ENCODE measurements at places on chromosomes 1 and 21. TPM values are rescaled to one million over a fixed set of nuclear protein-coding genes. Genes with fewer than 3 reads are reported as not detected.
A peak's percentile ranks its signal among the peaks of the same experiment; 100 is the strongest.

PLA2G2D gene
- not detected for total RNA-seq

TMIGD3 gene
- not detected for total RNA-seq

NBPF20 gene
- 6.1 TPM for total RNA-seq

MASP2 gene
- not detected for total RNA-seq

CEPT1 gene
- 35.6 TPM for total RNA-seq

- peaks cover 5% of the 10 kb centered on the region for H3K4me1 ChIP-seq
- no peaks in the 10 kb centered on the region for H3K36me3 ChIP-seq
- no peak overlapping the region for H3K27ac ChIP-seq
- DNase-seq = no peak
- no peaks in the 10 kb centered on the region for H3K27me3 ChIP-seq
- no peak overlapping the region for H3K4me3 ChIP-seq
These were observed 68.6 kb downstream of the SYDE2 start for GRCh38 chr1:85132078-85132720.

DNA sequence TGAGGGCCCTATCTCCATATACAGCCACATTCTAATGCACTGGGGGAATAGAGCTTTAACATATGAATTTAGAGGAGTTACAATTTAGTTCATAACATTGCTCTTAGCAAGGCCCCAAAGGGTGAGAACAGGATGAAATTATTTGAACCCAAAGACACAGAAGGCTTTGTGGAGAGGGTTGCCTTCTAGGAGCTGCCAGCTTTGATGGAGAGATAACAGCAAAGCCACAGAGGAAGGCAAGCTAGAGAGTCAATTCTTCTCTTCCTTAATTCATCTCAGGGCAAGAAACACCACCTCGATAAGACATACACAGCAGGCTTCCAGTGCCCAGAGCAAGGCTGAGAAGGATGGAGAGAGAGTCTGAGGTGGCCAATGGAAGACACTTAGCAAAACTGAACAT lies 94.8 kb upstream of the TMPRSS15 start:
- no peak for DNase-seq
- H3K27ac ChIP-seq = no peak overlapping the region
- no peaks in the 10 kb centered on the region for H3K27me3 ChIP-seq
- H3K36me3 ChIP-seq = no peaks in the 10 kb centered on the region

DNA sequence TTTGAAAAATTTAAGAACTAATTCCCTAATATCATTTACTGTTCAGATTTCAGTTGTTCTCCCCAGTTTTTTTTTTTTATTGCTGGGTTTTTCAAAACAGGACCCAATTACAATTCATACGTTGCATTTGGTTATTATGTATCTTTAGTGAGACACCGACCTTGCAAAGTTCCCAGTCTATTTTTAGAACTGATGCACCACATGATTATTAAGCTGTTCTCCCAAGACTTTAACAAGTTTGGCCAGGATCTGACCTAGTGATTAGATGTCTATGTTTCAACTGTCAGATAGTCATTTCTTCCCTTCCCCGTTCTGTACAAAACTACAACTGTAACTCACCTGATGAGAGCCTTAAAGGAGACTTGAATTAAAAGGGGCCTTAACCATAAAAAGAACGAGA lies 7.9 kb downstream of the UBE2T start:
- H3K4me1 ChIP-seq = peaks cover 2% of the 10 kb centered on the region
- H3K4me3 ChIP-seq = no peak overlapping the region
- peaks cover 18% of the 10 kb centered on the region for H3K36me3 ChIP-seq
- no peaks in the 10 kb centered on the region for H3K27me3 ChIP-seq
- H3K27ac ChIP-seq = no peak overlapping the region

GRCh38 chr1:62111084-62111483 lies 83.6 kb upstream of the L1TD1 start:
- no peak for DNase-seq
- no peak overlapping the region for H3K27ac ChIP-seq
- H3K4me3 ChIP-seq = no peak overlapping the region
- H3K4me1 ChIP-seq = no peaks in the 10 kb centered on the region

GRCh38 chr21:33828577-33828976 lies 87.0 kb downstream of the ATP5PO start:
- no peak for DNase-seq
- no peaks in the 10 kb centered on the region for H3K27me3 ChIP-seq
- H3K4me1 ChIP-seq = no peaks in the 10 kb centered on the region
- H3K27ac ChIP-seq = no peak overlapping the region

- no peak overlapping the region for H3K4me3 ChIP-seq
- no peaks in the 10 kb centered on the region for H3K36me3 ChIP-seq
- no peak overlapping the region for H3K27ac ChIP-seq
- H3K4me1 ChIP-seq = peaks cover 13% of the 10 kb centered on the region
- DNase-seq = peak; percentile 66
These were observed 272.1 kb downstream of the TRABD2B start for GRCh38 chr1:47725000-47725473.

GRCh38 chr1:58324558-58324957 lies 222.0 kb downstream of the OMA1 start:
- H3K4me3 ChIP-seq = no peak overlapping the region
- H3K27me3 ChIP-seq = no peaks in the 10 kb centered on the region
- no peak for DNase-seq
- no peaks in the 10 kb centered on the region for H3K4me1 ChIP-seq
- H3K36me3 ChIP-seq = peaks cover 4% of the 10 kb centered on the region
- H3K27ac ChIP-seq = no peak overlapping the region

DNA sequence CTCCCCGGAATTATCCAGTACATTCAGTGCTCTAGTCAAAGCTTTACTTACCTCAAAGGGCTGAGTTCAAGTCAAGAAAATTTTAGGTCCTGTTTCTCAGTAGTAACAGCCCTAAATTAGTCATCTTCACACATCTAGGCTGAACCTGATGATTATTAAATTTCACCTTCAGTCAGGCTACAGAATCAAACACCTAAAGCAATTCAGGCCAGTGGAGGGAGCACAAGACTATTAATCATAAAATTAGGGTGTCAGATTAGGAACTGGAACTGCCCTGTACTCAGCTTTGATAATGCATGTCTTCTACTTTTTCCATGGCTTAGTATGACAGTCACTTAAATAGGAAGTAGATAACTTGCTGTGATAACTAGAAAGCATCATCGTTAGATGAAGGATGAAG lies 28.4 kb upstream of the BCAS2 start:
- H3K27me3 ChIP-seq = no peaks in the 10 kb centered on the region
- peaks cover 9% of the 10 kb centered on the region for H3K36me3 ChIP-seq
- H3K4me3 ChIP-seq = no peak overlapping the region
- no peak for DNase-seq

DNA sequence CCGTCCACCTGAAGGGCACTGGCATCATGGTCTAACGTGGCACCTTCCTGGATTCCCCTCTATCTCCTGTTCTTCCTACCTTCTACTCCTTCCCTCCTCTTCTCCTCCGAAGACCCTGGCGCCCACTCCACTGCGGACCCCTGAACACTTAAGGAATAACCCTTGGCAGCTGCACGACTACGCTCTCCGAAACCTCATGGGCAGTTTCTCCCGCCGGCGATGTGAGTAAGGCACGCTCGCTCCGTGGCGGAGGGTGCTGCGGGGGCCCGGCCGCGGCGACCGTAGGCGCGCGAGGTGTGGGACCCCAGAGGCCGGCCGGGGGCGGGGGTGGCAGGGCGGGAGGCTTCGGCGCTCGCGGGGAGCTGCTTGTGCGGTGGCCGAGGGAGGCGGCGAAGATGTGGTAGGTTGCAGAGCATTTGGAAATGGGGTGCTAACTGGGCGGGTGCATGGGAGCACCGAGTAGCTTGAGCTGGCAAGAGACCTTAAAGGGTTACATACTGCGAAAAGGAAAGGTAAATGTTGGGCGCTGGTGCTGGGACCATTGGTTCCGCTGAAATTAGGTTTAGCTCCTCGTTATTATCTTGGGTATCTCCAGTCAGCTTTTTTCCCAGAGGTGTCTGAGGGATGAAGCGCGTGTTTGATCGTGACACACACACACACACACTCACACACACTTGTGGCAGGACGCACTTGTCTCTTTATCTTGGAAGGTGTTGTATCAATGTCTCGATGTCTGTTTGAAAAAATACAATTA lies 876 bp downstream of the LRRC7 start:
- H3K4me3 ChIP-seq = peak overlapping the region; percentile 80
- DNase-seq = no peak
- peaks cover 69% of the 10 kb centered on the region for H3K27me3 ChIP-seq

- H3K27me3 ChIP-seq = no peaks in the 10 kb centered on the region
- H3K4me3 ChIP-seq = no peak overlapping the region
- peak overlapping the region; percentile 72 for H3K27ac ChIP-seq
These were observed 113.1 kb downstream of the PBX1 start for GRCh38 chr1:164671966-164672571.

DNA sequence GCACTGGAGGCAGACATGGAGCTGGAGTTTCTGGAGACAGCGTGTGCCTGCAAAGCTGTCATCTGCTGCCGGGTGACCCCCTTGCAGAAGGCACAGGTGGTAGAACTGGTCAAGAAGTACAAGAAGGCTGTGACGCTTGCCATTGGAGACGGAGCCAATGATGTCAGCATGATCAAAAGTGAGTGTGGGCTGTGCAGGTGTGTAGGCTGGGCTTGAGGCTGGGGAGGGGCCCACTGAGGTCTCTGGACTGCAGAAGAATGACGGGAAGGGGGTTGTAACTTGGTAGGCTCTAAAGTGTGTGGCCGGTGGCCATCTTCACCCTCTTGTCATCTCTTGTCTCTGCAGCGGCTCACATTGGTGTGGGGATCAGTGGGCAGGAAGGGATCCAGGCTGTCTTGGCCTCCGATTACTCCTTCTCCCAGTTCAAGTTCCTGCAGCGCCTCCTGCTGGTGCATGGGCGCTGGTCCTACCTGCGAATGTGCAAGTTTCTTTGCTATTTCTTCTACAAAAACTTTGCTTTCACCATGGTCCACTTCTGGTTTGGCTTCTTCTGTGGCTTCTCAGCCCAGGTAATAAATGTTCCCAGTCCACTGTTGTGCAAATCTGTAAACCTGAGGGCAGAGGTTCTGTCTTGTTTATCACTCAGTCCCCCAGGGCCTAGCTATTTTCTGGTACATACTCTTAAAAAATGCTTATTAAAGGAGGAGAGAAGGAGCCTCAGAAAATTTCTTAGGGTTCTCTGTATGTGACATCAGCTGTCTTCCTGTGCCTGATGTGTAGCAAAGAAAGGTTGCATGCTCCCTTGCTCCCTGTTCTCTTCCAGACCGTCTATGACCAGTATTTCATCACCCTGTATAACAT lies 19.9 kb downstream of the ATP8B2 start:
- no peaks in the 10 kb centered on the region for H3K27me3 ChIP-seq
- no peak overlapping the region for H3K4me3 ChIP-seq
- no peak overlapping the region for H3K27ac ChIP-seq
- DNase-seq = no peak
- no peaks in the 10 kb centered on the region for H3K4me1 ChIP-seq

DNA sequence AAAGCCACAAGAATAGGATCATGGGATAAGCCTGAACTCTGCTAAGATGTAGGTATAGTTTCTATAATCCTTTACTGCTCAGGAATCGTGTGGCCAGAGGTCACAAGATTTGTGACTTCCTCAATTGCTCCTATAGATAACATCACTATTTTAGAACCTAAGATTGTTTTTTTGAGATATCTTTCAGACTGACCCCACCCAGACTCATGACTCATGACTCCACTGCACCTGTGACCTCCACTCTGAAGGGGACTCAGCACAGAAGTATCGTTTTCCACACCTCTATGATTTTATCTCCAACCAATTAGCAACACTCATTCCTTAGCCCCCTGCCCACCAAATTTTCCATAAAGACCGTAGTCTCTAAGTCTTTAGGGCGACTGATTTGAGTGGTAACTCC lies 124.5 kb upstream of the KCNK1 start:
- H3K36me3 ChIP-seq = no peaks in the 10 kb centered on the region
- no peak for DNase-seq
- no peak overlapping the region for H3K4me3 ChIP-seq
- H3K27ac ChIP-seq = no peak overlapping the region
- no peaks in the 10 kb centered on the region for H3K27me3 ChIP-seq
- H3K4me1 ChIP-seq = peaks cover 7% of the 10 kb centered on the region

GRCh38 chr1:245751116-245751515 lies 596.3 kb downstream of the KIF26B start:
- H3K4me1 ChIP-seq = no peaks in the 10 kb centered on the region
- peaks cover 6% of the 10 kb centered on the region for H3K36me3 ChIP-seq
- no peak overlapping the region for H3K4me3 ChIP-seq
- H3K27ac ChIP-seq = peak overlapping the region; percentile 62

DNA sequence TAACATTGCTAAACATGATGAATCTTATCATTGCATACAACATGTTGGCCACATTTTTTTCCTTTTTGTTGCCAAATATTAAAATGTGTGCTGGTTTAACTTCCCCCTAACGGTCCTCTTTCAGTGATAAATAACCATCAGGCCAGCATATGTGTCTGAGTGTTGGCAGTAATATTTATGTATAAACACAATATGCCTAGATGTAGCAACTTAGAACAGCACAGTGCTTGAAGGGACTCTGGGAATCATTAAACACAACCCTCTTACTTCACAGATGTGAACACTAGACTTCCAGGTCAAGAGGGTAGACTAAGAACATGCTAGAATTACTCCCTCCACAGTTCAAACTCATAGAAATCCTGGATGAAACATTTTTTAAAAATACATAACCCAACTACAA lies 581.8 kb downstream of the PLPP3 start:
- H3K36me3 ChIP-seq = no peaks in the 10 kb centered on the region
- DNase-seq = no peak

DNA sequence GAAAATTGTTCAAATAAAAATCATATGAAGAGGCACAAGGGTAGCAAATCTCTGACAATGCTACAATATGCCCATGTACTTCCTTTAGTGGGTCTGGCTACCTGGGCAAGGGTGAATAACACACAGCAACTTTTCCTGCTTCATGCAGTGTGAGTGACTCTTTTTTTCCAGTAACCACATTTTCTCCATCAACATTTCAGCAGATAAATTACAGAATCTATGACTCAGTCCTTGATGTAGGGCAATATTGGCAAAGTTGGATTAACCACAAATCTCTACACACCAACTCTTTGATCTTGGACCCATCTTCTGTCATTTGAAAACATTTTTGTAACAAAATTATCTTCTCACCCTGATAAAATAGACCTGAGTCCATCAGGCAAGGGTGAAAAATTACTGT lies 31.7 kb downstream of the ERICH3 start:
- no peak overlapping the region for H3K4me3 ChIP-seq
- no peak for DNase-seq
- H3K27me3 ChIP-seq = no peaks in the 10 kb centered on the region
- H3K27ac ChIP-seq = no peak overlapping the region
- H3K36me3 ChIP-seq = no peaks in the 10 kb centered on the region

GRCh38 chr1:113394043-113394862 lies 3.9 kb downstream of the MAGI3 start:
- no peak for DNase-seq
- H3K4me1 ChIP-seq = peaks cover 34% of the 10 kb centered on the region
- H3K27me3 ChIP-seq = no peaks in the 10 kb centered on the region

DNA sequence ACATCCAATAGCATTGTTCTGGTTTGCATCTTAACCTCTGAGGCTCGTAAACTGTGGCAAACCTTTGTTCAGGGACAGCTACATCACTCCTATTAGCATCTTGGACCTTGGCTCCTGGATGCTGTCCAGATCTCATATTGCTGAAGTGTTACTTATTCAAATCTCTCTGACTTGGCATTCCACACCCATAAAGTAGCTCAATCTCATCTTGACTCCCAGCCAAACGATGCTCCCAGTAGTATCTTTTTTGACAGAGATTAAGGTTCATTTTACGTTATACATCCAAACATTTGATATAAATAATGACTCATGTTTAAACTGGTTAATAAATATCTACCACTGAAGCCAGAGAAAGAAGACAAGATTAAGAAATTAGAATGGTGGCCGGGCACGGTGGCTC lies 4.4 kb upstream of the FLVCR1 start:
- no peak for DNase-seq
- peaks cover 4% of the 10 kb centered on the region for H3K36me3 ChIP-seq
- no peaks in the 10 kb centered on the region for H3K4me1 ChIP-seq
- no peak overlapping the region for H3K27ac ChIP-seq

GRCh38 chr1:53189061-53189460 lies 7.6 kb upstream of the CPT2 start:
- peaks cover 32% of the 10 kb centered on the region for H3K27me3 ChIP-seq
- H3K27ac ChIP-seq = no peak overlapping the region
- H3K36me3 ChIP-seq = no peaks in the 10 kb centered on the region
- no peak overlapping the region for H3K4me3 ChIP-seq
- no peak for DNase-seq
